ENCODE measurements at places on chromosomes 7 and 10.

GRCh38 chr7:41053820-41054219 lies 649.1 kb downstream of the INHBA start:
- DNase-seq = no peak

GRCh38 chr7:102152672-102153598 lies 133.7 kb upstream of the SH2B2 start:
- DNase-seq = no peak

DNA sequence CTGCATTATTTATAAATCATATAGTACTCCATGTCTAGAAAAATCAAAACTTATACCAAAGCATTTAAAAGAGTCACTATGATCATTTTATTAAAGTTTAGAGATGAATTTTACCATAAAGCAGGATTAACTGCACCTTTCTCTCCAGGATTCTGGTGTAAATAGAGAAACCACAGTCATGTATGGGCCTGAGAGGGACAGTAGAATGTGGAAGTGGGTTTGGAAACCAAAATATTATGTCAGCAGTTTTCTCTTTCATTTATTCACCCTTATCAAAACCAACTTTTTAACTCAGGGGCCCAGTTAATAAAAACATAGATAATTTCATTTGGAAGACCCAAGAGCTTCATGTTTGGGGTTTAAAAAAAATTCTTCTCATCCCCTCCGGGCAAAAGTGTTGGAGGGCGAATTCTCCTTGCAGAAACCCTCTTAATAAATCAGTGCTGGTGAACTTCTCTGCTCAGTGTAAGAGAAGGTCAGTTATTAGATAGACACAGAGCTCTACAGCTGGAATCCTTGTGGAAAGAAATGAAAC lies 266.2 kb downstream of the CREB5 start:
- DNase-seq = no peak

- no peak for DNase-seq
These were observed 27.7 kb downstream of the TDRD1 start for GRCh38 chr10:114206902-114207301.

DNA sequence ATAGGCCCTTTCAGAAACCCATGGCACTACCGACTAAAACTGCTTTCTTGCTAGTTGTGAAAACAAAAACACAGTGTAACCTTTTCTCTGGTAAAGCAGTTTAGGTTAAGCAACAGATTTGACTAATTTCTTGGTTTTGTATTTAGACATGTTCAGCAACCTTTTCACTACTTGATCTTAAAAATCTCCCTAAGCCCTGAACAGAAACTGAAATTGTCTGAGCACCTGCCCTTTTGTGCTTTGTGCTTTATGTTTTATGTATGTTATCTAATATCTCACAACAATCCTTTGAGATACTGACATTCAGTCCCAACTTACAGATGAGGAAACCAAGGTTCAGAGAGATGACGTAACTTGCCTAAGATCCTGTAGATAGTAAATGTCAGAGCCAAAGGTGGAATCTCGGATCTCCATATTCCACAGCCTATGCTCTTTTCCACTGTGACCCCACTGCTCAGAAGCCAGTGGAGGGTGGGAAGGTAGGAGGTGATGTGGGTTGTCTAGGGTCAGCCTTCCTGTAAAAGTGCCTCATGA lies 146.6 kb downstream of the LCOR start:
- DNase-seq = no peak

DNA sequence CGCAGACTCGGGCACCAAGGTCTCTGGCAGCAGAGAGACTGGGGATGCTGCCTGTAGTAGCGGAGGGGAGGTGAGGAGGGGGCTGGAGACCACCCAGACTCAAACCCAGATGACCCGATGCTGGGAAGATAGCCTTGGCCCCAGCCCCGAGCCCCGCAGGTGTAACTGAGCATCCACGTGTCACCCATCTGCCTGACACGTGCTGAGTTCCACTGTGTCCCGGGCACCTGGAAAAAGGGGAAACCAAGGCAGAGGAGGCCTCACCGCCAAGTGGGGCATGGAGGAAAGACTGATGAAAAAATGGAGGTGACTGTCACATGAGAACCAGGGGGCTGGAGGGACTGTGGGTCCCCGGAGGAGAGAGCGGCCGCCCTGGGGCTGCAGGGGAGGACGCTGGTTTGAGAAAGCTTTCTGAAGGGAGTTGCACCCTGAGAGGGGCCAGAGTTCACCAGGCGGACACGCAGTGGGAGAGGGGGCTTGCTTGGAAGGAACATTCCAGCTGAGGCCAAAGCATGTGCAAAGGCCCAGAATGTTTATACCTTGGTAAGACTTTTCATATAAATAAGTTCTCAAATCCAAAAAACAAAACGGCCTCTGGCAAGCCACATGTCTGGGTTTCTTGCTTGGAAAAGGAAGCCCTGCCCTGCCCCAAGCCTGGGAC lies 27.4 kb upstream of the ELN start:
- DNase-seq = no peak

GRCh38 chr10:83945982-83946718 lies 193.2 kb upstream of the GHITM start:
- peak; percentile 28 for DNase-seq

- DNase-seq = no peak
These were observed 13.9 kb downstream of the PARD3 start for GRCh38 chr10:34801097-34801733.

DNA sequence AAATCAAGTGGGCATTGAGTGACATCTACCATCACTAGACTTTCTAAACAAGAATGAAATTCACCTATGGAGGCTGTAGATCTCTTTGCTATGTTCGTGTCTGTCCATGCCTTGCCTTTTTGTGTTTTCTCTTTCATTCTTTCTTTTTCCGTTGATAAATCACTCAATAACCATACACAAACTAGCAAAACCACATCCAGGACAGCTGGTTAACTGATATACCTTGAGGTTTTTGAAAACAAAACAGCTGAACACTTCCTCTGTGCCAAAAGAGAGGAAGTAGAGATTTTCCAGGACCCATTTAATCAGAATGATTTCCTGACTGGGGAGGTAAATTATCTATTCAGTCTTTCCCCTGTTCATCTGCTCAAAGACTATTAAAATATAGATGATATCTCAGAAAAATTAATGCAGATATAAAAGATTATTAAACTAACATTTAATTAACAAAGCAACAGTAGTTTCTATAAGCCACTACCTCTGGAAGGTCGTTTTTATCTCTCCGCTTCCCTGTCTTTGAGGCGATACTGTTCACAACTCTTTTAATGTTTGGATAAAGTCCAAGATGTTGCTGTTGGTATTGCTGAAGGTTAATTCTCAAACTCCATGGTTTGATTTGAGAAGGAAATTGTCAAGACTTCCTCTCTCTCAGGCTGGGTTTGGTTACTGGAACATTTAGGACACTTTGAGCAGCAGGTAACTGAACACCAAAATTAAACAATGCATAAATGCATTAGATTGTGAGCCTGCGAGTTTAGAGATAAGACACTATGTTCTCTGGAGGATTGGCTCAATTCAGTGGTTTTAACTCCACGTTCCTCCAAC lies 24.4 kb upstream of the C10orf67 start:
- DNase-seq = no peak

DNA sequence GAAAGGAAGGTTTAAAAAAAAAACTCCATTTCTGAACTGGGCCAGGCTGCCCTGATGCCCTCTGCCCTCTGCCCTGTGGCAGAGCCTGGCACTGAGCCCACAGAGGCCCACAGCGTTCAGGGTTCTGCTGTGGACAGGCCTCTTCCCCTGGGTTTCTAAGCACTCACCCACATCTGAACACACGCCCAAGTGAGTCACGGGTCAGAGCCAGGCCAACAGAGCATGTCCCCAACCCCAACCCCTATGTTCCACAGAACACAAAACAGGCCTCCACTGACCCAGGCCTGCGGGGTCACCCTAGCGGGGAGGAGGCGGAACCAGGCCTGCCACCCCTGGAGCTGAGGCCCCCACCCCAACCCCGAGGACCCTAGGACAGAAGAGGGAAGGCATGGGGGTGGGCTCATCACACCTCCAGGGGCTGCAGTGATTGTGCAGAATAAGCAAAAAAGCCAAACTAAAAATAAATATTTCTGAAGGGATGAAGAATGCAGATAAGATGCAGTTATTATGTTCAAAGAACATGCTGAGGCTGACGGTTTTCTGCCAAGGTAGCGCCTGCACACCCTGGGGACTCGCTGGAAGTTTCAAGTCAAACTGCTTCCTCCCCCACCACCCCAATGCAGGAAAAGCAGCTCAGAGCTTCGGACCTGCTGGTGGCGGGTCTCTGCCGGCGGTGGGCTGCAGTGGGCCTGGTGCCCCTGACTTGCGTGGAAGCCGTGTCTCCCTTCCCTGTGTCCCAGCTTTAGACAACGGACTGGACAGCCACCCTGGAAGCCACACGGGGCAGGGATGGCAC lies 5.4 kb downstream of the WDR86 start:
- DNase-seq = no peak

DNA sequence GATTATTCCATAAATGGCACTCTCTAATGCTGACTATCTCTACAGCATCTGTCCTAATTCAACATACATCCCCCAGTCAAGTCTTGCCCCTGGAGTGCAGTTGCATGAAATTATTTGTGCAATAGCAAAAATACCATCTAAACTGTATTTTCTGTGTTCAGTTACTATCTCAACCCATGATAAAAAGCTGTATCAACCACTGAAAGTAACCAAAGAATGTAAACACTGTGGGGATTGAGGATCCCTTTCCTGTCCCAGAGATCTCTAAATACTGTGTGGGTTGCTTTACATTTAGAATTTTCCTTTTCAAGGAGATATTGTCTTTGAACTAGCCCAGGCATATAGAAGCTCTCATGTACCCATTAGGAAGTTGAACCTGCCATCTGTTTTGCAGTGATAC lies 23.9 kb upstream of the DGKI start:
- DNase-seq = no peak

DNA sequence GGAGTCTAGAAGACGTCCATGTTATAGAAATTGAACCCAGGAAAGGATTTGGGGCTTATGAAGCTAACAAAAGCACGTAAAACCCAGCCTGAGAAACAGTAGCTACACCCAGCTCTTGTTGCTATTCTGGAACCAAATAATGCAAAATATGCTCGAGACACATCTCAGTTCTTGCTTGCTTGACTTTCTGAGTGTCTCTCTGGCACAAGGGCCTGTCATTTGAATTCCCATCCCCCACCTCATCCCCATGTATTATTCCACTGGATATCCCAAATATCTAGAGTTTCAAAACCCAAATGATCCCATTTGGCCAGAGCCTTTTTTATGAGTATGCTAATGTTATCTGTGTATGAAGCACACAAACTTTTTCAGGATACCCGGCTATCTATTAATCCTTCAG lies 48.2 kb upstream of the AGBL3 start:
- no peak for DNase-seq

GRCh38 chr10:102120991-102121738 lies 997 bp upstream of the LDB1 start:
- DNase-seq = peak; percentile 79

DNA sequence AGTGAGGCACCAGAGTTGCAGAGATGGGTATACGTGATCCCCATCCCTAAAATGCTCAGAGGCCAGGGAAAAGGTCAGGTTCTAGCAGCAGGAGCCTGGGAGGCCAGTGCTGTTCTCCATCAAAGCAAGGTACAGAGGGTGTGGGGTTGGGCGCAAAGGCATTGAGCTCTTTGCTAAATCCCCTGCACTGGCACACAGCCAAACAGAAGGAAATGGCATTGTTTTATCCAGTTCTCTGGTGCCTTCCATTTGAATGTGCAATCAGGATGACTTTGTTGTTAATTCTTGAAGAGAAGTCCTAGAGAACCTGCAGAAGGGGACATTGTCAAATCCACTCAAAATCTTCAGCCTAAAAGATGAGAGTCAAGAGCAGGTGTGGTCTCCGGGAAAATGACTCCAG lies 111.3 kb upstream of the CHST15 start:
- DNase-seq = no peak
